ENCODE measurements at places on chromosomes 3 and 15.

DNA sequence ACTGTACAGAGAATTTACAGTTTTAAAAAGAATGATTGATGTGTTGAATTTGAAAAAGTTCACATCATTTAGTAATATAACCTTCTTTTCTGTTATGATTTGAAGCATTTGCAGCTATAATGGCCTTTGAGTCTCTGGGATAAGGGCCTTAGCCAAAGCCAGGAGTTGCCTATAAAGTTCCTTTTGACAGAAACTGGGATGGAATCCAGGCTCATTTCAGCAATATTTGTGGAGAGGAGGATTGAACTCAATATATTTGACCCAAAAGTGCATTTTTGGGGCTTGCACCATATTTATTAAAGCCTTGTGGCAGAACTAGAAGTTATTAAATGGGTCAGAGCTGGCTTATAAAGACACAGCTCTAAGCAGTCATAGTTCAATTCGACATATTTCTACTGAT is 348.7 kb upstream of the EPHA3 start:
- no peak for DNase-seq

DNA sequence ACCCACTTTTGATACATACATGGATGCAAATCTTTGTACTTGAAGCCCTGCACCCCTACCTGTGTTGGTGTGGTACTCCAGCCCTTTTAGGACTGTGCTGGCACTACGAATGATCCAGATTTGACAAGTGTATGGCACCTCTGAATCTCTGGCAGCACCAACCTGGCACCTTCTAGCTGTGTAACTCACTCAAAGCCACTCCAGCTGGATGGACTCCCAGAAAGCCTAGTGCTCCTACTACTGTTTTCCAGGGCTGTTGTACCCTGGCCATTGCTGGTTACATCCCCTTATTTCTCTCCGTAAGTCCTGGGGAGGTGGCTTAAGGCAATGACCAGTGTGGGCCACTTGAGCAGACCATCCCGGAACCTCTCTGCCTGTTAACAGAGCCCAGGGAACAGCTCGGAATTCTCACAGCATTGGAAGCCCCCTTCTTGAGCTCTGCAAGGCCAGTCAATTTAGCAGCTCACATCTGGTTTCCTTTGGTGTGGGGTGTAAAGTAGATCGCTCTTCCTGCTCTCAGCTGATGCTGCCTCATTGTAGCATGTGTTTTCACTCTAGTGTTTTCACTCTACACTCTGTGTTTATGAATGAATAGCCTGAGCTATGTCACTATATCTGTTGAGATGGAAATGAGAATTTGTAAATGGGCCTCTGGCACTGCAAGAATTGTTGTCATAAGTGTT is 12.2 kb downstream of the CALML4 start:
- DNase-seq, result no peak

DNA sequence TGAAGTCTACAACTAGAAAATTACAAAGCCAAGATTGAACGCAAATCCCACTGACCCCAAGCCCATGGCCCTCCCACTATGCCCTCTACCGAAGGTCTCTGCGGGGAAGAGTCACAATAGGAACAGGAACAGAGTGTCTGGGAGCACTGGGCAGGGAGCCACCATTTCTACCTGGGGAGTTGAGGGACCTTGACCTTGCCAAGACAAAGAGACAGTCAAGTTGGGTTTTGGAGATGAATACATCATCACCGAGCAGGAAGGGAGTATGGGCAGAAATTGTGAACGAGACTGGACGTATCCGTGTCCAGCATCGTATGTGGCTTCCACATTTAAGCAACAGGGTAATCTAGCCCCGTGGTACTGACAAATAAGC is 30.8 kb upstream of the BFSP2 start:
- DNase-seq, result no peak

DNA sequence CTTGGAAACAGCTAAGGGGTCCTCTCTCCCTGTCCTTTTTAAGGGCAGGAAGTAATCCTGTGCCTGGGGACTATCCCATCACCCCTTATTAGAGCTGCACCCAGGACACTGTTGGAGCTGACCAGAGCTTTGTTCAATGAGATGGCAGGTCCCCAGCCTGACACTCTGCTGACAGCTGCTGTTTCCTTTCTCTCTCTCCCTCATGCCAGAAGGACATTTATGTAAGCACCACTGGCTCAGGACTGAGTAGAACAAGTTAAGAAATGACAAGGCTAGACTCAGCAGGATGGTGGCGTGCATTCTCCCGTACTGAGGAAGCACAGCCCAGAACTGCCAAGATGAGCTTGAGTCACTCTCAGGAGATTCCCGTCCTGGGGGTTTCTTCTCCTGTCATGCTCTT is 17.3 kb downstream of the GJD2 start:
- no peak for DNase-seq

DNA sequence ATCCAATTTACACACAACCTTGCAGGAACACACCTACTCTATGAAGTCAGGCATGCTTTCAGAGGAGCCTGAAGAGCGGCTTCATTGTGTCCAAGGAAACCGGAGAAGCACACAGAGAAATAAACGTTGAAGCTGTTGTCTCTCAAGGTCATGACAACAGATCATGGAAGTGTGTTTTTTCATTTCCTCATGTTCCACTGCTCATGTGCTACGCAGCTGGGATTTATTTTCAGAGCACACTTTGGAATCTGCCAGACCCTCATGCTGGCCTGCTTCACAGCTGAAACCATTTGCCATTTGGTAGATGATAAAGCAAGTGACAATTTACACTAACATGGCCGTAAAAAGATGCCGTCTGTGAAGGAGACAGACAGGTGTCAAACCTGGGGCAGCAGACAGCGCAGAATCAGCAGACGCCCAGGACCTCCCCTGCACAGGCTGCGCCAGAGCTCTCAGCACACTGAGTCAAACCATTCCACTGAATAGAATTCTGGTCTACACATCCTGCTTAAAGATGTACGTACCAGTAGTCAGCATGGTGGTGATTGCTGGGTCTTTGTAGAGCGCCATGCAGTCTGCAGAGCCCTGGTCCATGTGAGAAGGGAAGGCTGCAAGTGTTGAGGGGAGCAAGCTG is 99.3 kb downstream of the ARNT2 start:
- no peak for DNase-seq
